Fibroblast of gingiva (primary cell): ENCODE measurements at places on chromosomes 7 and 10.

- DNase-seq: no peak
These were observed 68.2 kb downstream of the C10orf105 start for GRCh38 chr10:71651428-71651827.

DNA sequence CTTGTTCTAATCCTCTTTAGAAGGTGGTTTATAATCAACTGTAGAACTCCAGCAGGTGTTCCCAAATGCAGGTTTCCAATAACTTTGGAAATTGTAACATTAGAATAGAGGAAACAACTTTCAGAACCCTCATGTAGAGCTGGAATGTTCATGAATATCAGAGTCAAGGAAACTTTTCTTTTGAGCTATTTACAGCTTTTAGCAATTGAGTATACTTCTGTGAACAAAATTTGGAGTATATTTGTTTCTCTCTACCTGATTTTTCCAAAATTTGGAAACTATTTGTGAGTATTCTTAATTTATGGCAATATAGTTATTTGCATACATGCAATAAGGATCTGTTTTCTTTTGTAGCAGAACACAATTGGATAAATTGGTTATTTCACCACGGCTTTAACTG is 2.8 kb upstream of the CFAP43 start:
- DNase-seq: no peak

DNA sequence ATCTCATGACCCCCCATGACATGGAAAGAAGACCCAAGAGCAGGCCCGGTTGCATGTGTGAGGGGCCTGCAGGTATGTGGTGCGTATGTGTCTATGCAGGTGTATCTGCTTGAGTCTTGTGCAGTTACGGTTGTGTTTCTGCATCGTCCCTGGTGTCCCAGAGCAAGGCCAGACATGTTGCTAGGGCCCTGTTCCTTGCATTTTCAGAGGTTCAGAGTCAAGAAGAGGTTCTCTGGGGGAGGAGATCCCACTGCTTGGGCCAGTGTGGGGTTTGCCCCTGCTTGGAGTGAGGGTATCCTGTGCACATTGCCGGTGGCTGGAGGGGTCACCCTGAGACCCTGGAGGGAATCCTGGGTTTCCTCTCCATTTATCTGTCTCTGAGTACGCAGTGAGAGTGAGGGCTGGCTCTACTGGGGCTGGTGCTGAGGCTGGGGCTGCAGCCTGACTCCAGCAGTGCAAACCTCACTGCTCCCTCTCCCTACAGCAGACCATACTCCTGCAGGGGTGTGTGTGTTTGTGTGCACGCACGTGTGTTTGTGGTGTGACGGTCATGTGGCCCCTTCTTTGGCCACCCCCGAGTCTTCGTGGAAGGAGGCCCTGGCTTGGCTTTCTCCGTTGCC is 4.1 kb downstream of the TRIM8 start:
- no peak for DNase-seq

DNA sequence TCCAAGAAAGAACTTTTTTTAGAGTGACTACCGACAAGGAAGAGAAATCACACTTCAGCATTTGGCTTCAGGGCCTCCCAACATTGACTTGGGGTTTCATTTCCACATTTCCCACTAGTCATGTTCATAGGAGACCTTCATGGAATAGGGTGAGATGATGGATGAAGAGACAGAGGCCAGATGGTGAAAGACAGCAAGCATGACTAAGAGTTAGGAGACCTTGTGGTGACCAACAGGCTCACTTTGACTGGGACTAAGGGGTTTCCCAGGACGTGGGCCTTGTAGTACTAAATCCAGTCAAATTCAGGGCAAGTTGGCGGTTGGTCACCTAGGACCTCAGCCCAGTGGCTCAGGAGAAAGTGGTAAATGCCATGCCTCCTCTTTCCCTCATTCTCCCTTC is 3.0 kb upstream of the GIMAP5 start:
- no peak for DNase-seq

DNA sequence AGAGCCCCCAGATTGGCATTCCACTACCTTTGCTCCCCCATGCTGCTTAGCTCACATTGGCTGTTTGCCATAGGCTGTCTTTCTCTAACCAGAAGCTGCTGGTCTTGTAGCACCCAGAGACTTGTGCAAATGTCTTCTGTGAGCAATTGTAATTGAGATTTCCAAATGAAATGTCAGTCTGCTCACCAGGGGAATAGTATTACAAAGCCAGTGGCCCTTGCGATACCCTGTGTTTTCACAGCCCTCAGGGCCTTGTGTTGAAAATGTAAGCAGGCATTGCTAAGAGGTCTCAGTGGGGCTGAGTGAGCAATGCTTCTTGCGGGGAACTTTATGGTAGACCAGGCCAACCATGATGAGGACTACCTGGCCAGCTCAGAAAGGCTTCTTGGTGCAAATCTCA is 746.5 kb downstream of the LRMDA start:
- peak; percentile 92 for DNase-seq

- DNase-seq: no peak
These were observed 56.5 kb downstream of the CTTNBP2 start for GRCh38 chr7:117816727-117817126.

DNA sequence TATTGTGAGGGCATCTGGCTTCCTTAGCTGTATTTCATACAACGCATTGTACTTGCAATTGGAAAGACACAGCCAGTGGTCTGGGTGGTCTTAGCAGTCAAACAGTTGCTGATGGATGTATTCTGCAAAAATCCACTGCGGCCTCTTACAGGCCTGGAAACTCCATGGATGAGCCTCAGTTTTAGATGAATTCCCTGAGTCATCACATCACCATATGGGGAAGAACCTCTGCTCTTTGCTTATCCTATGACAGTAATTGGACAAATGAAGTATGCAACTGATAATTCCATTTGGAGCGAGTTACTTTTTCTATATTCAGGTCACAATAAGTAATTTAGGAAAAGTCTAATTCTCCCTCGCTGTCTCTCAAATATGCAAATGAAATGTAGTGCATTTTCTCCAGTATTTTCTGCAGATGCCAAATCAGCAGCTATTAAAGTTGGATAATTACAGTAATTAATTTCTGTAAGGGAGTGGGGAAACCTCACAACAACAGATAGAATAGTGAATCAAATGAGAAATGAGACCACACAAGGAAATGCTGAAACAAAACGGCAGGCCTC is 78.8 kb downstream of the WDFY4 start:
- no peak for DNase-seq

GRCh38 chr10:123001370-123001769 is 7.2 kb downstream of the IKZF5 start:
- no peak for DNase-seq

GRCh38 chr10:98363220-98363619 is 51.8 kb downstream of the PYROXD2 start:
- no peak for DNase-seq

GRCh38 chr7:47941136-47941844 is 7.0 kb downstream of the PKD1L1 start:
- DNase-seq: peak; percentile 87

GRCh38 chr7:28062197-28062991 is 118.2 kb downstream of the JAZF1 start:
- DNase-seq: peak; percentile 70

- DNase-seq: no peak
These were observed 173.6 kb downstream of the ARL4A start for GRCh38 chr7:12861070-12861469.

DNA sequence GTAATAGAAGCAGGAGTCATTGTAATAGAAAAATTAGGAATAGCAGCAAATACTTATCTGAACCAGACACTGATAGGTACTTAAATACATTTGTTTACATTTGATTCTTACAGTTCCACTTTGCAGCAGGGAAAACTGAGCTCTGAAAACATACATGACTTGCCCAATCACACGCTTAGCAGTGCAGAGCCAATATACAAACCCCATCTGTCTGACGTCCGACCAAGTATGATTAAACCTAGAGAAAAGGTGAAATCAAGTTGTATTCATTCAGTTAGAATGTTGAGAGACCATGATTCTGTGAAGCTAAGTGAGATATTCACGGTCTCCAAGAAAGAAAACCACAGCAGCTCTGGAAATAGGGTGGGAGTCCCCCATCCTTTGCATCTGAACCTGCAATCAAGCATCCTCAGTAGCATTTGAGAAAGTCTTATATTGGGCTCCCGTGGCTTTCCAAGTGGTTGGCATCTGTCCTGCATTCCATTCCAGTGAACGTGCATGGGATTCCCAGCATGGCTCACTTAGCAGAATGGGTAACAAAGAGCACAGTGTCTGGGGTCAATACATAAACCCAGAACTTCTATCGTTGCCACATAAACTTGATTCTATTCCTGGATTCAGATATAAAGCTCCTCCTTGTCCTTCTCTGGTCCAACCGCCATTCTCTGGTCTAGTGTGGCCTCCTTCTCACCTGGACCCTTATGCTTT is 148.7 kb upstream of the RSU1 start:
- peak; percentile 97 for DNase-seq

DNA sequence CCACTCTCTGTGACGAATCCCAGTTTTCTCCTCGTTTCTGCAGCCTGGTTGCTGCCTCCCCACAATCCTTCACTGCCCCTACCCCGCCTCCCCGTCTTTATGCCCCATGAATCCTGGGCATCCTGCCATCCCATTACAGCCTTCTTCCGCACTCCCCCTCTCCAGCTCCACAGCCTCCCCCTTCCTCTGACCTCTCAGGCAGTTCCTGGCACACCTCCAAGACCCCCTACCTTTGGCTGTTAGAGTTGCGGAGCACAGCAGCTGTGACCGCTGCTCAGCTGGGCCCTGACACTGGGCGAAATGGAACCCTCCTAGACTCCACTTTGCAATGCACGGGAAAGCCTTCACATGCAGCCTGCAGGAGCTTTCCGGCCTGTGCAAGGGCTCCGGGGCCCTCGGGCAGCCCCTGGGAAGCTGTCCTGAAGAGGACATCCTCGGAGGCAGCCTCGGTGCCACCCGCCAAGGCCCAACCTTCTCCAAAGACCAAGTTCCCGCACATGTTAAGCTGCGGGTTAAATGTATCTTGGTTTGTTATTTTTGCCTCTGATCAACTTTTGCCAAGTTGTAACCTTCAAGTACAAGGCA is 400.7 kb upstream of the MKI67 start:
- no peak for DNase-seq

- no peak for DNase-seq
These were observed 123.4 kb downstream of the MYO3A start for GRCh38 chr10:26057466-26057865.

GRCh38 chr10:100371482-100372027 is 24.5 kb downstream of the SCD start:
- no peak for DNase-seq

DNA sequence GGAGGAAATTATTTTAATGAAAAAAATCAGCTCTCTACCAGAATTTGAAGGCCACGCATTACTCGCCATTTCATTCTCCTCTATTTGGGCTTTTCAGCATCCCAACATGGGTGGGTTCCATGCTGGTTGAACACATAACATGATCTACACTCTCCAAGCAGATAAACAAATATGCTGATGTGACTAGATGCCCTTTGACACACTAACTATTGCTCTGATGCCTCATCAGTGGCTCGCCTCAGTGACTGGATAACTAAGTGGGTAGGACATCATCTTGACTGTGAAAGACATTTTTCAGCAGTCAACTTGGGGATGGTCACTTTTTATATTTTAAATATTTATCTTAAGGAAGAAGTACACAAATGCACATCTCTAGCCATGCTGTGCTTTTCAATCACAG is 113.9 kb upstream of the LAMB4 start:
- no peak for DNase-seq

GRCh38 chr10:68792115-68792514 is 35.2 kb upstream of the STOX1 start:
- DNase-seq: peak; percentile 9

DNA sequence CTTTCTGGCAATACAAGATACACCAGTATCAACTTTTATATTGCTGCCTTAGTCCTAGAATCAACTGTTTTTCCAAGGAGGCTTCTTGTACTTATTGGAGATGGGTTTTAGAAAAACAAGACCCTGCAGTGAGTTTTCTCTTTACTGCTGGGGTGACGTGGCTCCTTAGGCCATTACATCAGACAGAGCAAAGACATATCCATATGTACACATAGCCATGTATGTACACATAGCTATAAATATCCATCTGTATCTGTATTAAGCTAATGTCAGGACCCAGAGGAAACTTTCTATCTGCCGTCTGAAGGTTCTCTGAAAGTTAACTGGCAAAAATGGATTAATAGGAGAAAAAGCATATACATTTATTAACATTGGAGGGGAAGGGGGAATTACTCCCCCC is 607.4 kb downstream of the POM121L12 start:
- no peak for DNase-seq

GRCh38 chr7:74575811-74576210 is 81.7 kb upstream of the GTF2I start:
- no peak for DNase-seq

DNA sequence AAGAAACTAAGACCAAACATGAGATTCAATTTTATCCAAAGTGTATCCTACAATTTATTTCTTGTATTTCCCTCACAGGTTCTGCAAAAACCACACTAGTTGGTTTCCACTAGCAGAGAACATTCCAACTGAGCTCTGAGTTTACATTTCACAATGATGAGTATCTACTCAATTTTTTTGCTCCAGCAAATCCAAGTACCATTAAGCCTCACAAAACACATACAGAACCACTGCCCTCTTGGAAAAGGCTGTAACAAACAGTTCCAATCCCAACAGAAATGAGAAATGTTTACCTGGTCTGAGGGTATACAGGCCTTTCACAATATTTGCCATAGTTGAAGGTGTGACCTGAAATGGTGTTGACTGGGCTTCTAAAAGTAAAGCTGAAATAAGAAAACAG is 59.9 kb downstream of the CACUL1 start:
- peak; percentile 43 for DNase-seq

DNA sequence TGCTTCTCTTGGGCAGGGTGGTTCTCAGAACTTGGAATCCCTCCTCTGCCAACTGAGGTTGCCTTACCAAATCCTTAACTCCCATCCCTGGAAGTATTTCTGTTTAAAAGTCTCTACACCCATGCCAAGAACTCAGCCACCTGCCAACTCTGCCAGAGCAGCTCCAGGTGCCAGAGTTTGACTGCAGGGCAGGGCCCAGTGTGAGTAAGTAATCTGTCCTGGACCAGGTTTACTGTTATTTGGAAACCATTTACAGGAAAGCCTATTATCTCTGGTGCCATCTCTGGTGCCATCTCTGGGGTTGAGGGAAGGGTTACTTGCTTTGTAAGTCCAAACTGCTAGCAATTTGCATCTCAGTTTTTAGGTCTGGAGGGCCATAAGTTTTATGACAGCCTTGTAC is 2.5 kb downstream of the TSPAN15 start:
- DNase-seq: no peak

- no peak for DNase-seq
These were observed 92.6 kb downstream of the NPSR1 start for GRCh38 chr7:34750636-34751035.

DNA sequence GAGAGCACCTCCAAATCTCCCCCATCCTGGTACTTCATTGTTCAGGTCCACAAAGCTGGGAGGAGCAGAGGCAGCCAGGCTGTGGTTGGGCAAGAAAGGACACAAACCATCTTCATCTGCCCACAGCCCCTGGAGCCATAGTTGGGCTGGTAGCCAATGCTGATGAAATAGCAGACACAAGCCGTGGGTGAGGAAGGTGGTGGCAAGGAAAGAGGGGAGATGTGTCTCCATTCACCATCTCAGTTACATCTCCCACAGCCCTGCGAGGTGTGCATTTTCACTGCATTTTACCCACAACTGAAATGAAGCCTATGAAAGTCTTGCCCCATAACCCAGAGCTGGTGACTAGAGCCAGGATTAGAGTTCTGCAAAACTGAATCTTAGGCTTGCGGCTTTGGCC is 35.0 kb downstream of the PIK3AP1 start:
- no peak for DNase-seq

- no peak for DNase-seq
These were observed 103.9 kb downstream of the LRRC18 start for GRCh38 chr10:48835781-48836180.
